ENCODE measurements at places on chromosomes 7 and 10.

DNA sequence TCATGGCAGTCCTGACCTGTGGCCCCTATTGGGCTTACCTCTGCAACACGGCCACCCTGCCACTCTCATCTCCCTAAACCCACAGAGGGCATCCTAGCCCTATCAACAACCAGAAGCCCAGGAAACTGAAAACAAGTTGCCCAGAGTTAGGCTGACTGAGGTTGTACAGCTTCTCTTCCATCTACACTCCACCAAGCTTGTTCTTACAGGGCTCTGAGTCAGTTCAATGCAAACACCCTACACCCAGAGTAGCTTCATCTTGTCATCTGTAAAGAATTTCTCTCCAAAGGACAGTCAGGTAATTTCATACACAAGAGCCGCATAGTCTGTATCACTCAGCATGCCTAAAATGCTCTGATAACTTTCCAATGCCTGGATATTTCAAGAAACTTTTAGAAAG, 175.4 kb downstream of the ARID5B start:
- DNase-seq, result peak; percentile 26

DNA sequence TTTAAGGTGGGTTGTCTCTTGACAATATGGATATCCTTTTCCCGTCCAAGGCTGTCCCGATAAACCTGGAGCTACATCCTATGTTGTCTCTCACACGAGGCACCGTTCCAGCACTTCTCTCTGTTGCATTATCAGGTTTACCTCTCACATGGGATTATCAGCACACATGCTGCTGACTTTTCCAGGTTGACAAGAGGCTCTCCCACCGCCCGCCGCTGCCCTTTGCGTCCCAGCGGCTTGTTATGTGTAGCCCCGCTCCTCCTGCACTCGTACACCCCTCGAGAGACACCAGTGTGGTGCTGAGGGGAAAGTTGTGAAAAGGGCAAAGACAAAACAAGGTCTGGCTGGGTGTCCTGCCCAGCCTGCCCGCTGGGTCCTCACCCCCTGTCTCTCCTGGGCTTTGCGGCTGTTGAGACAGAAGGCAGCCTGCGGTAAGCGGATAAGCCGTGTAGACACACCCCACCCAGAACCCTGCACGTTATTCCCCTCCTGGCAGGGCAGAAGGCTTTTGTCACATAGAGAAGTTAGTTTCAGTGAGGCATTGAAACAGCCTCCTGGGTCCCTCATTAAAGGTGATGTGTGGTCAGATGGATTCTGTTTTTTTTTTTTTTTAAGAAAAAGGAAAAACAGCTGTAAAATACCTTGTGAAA, 38.7 kb downstream of the UBE3C start:
- DNase-seq, result no peak

DNA sequence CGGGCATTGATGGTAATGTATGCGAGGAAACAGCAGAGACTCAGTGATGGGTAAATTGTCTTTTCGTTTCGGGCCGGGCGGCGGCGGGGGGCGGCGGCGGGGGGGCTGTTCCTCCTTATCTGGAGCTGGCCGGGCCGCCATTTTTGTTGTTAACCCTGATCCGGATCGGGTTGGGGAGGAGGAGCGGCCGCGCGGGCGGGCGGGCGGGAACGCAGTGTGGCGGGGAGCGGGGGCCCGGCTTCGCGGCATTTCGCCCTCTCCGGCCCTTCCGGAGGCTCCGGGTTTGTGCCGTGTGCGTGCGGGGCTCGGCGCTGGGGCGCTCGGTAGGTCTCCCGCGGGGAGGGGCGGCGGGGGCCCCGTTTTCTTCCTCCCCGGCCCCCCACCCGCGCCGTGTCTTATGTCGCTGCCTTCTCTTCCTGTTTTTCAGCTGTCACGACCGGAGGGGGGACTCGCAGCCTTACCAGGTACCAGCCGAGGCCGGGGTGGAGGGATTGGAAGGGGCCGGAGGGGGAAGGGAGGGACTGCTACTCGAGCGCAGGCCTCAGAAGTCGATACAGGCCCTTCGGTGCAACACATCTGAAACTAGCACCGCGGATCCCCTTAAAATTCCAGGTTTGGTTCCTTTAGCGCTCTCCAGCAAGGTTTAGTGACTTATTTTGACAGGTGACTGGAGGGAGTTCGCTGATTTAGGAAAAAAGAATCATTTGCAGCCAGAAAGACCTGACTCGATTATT, 820 bp downstream of the WAC start:
- peak; percentile 64 for DNase-seq

- no peak for DNase-seq
Measured at GRCh38 chr10:46234026-46234425, 52.8 kb upstream of the ANTXRL start.

- DNase-seq, result no peak
Measured at GRCh38 chr10:111384556-111384955, 307.7 kb downstream of the ADRA2A start.

- no peak for DNase-seq
Measured at GRCh38 chr10:113982296-113982695, 61.4 kb upstream of the ADRB1 start.

- no peak for DNase-seq
Measured at GRCh38 chr7:150742286-150742968, 5.2 kb downstream of the GIMAP5 start.

GRCh38 chr10:79377557-79378382, 30.5 kb downstream of the PPIF start:
- no peak for DNase-seq

DNA sequence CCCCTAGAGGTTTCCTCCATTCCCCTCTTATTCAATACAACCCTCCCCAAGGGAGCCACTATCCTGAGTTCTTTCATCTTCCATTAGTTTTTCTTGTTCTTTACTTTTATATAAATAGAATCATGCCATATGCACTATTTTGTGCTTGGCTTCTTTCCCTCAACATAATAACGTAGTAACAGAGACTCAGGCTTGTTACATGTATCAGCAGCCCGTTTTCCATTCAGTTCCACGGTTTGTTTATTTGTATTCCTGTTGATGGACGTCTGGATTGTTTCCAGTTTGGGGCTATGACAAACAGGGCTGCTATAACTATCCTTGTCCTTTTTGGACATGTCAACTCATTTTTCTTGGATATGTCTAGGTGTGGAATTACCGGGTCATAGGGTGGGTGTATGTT, 264.4 kb upstream of the MKI67 start:
- no peak for DNase-seq
